ENCODE measurements at places on chromosomes 1 and 21.

DNA sequence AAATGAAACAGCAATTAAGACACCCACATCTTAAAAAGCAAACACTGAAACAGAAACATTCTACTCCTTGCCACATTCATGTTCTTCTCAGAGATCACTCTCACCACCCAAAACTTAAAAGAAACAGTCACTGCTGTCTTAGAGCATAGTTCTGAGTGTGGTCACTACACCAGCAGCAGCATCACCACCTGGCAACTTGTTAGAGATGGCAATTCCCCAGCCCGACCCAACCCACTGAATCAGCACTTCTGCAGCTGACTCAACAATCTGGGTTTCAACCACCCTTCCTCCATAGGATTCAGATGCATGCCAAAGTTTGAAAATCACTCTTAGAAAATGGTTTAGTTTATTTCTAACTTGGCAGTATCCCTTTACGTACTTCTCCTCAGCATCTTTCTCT lies 126.1 kb downstream of the CDC42BPA start:
- DNase-seq, result no peak

DNA sequence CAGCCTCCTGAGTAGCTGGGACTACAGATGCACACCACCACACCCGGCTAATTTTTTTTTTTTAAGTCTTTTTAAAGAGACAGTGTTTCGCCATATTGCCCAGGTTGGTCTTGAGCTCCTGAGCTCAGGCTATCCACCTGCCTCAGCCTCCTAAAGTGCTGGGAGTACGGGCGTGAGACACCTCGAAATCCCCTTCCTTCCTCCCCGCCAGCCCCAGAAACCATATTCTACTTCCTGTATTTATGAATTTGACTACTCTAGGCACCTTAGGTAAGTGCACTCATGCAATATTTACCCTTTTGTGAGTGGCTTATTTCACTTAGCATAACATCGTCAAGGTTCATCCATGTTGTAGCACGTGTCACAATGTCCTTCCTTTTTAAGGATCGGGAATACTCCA lies 6.9 kb upstream of the LRP8 start:
- DNase-seq, result no peak

DNA sequence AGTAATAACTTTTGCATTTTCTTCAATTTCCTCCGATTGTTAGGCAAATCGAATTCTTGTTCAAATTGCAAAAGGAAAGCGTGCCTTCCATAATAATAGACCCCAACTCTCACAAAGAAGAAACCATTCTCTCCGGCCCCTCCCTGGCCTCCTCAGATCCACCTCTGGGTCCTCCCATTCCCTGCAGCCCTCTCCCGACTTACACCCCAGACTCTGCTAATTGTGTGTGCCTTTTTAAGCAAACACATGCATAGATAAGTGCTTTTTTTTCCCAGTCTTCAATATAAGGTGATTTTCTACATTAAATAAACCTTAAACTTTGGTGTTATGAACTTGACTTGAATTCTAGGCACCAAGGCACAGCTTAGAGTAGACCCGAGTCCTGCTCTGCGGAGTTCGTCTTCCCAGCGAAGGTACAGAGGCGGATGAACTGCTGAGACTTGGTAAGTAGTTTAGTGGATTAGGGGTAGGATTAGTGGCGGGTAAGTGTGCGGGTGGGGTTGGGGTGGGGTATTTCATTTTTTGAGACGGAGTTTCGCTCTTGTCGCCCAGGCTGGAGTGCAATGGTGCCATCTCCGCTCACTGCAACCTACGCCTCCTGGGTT lies 1.5 kb downstream of the L1TD1 start:
- DNase-seq, result no peak

- no peak for DNase-seq
These were observed 7.1 kb upstream of the DIPK1A start for GRCh38 chr1:92968138-92969032.

DNA sequence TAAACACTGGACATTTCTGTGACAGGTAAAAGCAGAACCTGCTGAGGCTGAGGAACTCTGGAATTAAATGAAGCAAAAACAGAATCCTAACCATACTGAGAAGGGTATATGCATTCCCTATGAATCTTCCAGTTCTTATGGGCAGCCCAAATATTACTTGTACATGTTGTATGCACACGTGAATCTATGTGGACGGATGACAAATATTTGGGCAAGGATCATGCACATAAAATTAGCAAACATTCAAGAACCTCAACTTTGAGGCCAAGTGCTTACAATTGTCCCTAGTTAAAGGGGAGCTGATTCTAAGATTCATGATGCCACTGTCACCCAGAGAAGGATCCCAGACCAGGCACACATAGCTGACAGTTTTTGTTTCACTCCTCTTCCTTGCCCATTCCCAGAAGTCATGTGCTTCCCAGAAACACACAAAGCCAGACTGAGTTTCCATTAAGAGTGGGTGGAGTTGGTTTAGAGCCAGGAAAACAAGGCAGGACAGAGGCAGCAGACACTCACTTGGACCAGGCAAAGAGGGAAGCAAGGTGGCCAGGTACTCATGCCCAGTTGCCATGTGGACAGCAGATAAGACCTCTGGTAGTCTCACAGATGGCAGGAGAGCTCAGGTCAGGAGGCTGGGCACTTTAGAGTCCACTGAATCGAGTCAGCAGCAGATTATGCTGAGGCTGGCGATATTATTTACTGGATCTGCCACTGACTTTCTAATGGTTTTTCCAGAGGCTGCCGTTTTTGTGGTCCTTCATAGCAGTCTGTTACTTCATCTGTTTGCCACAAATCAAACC lies 25.6 kb downstream of the AK2 start:
- no peak for DNase-seq

GRCh38 chr1:234675572-234675971 lies 65.6 kb upstream of the IRF2BP2 start:
- no peak for DNase-seq

- no peak for DNase-seq
These were observed 38.2 kb downstream of the CDC14A start for GRCh38 chr1:100390531-100390930.

- DNase-seq, result no peak
These were observed 359.3 kb downstream of the ADGRL2 start for GRCh38 chr1:82160036-82160435.

GRCh38 chr1:20401405-20402010 lies 84.5 kb downstream of the CAMK2N1 start:
- no peak for DNase-seq

DNA sequence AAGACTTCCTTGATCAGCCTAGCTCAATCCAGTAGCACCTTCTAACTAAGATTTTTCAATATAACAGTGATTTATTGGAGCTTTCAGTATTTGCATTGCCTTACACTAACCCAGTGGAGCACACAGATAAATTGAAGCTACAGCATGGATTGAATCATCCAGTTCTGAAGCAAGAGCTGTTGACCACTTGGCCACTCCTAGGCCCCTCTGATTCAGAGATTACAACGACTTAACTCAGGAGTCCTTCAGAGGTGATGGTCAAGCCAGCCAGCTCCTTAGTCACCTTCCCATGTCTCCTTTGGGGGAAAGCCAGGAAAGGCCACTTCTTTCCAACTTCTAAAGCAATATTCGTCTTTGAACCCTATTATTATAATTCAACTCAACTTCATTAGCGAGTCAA lies 151.8 kb downstream of the TENT5C start:
- DNase-seq, result no peak

DNA sequence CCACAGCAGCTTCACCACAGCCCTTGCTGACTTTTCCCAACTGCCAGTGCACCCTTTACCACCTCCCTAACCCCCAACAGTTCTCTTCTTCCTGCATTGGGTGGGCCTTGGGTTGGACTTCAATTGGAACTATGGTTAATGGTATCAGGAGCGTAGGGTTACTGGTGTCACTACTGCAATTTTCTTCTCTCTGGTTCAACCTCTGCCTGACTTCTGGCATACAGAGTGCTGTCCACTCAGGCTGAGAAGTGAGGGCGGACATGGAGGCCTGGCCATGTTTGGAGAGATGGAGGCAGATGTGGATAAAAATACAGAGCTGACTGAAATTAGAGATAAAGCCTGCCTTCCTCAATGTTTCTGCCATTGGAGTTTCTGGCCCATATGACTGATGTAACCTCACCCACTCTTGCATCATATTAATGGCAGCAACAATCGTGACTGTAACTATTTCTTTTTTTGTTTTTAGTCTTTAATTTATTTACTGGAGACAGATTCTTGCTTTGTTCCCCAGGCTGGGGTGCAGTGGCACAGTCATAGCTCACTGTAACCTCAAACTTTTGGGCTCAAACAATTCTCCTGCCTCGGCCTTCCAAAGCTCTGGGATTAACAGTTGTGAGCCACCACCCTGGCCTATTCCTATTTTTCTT lies 87.8 kb downstream of the NAV1 start:
- no peak for DNase-seq

DNA sequence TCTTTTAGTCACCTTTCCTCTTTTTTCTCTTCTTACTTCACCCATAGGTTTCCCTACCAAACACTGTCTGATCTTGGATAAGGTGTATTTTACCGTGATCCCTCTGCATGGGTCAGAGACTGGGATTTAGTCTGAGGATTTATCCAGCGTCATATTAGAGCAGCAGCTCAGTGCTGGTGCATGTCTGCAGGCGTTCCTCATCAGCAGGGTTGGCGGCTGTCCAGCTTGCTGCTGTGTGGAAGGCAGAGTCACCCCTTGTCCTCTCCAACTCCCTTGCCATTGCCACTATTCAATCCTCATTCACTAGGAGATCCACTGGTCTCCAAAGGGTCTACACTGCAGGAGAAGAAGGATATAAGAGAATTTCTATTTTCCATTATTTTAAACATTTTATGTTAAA lies 7.3 kb upstream of the FAM78B start:
- no peak for DNase-seq

- DNase-seq, result no peak
These were observed 491.1 kb downstream of the KIF26B start for GRCh38 chr1:245645894-245646293.

DNA sequence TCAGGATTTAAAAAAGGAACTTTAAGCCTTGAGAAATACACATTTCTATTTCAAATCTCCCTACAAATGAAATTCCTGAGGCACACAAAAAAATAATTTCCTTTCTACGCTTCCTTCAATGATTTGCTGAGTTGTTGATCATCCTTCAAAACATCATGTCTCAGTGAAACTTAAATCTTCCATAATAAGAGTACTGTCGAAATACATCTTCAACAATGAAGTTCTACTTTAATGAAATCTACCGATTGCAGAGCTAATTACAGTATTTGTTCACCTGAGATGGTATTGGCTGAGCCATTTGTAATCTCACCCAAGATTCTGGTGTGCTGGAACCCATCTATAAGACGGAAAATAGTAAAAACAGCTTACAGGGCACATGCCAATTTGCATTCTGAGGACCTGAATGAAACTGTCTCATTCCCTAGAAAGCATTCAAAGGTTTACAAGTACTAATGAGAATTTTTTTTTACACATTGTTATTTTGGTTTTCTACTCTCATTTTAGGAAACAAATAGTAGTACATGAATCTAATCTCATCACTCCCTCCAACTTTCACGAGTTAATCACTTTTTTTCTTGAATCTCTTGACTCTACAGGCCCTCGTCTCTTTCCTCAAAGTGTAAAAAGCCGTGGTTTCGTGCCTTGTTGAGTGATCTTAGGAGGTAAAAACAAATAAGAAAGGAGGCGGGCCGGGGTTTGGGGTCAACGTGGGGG lies 1.1 kb downstream of the CHML start:
- DNase-seq, result no peak

DNA sequence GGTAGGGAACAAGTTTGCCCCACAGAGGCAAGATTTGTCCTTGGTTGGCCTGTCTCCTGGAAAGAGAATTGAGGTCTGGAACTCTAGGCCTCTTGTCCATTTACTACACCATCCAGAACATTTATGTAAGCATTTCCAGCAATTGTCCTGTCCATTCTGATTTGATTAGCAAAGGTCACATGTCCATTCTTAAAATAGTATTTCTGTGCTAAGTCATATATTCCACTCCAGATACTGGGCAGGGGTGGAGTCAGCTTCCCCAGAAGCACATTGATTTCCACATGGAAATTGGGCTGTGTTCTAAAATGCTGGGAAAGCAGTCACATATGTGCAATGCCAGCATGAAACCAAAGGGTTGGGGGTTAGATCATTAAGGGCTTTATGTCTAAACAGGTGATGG lies 21.5 kb upstream of the FMN2 start:
- DNase-seq, result no peak

- DNase-seq, result no peak
These were observed 14.5 kb upstream of the RBM15 start for GRCh38 chr1:110324667-110325066.

DNA sequence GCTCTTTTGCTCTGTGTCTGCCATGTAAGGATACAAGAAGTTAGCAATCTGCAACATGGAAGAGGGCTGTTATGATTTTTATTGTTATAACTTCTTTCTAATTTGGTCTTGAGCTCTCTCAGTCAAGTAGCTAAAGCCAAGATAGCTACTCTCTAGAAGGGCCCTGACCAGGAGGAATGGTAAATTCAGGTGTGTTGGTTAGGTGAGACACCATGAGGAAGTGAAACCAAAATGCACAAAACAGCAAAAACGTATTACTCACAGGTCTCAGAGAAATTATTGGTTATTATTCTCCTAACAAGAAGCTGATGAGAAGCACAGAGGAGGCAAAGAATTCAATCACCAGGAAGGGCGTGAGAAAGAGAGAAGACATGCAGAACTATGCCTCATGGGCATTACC lies 51.8 kb upstream of the INSL5 start:
- no peak for DNase-seq

DNA sequence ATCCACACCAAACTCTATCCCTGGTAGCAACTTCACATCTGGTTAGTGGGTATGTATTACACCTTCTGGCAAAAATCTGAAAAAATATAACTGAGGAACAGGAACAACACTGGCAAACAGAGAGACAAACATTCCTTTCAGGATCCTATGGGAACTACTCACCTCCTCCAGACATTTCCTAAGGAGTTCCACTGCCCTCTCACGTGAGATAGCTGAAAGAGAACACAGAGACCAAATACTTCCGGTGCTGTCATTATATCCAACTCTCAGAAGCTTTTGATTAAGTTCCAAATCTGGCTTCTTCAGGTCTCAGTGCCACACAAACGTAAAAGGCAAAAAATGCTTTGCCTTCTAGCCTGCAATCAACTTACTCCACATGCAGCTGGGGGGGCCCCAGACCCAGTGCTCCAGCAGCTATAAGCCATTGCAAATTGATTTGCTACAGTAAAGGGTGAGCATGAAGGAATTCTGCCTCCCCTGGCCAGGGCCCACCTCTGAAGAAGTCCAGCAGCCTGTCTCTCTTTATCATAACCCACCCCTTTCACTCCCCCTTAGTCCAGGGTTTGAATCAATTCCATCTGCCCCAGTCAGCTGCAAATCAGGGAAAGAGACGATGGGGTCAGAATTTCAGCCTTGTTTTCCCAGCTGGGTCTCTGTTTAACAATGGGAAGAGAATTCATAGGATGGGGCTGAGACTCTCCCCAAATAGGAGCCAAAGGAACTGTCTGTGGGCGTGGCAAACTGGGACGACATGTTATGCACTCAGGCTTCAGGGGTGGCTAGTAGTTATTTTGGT lies 32.2 kb downstream of the TFAP2E start:
- DNase-seq, result no peak

GRCh38 chr1:26288311-26288941 lies 8.5 kb downstream of the SH3BGRL3 start:
- no peak for DNase-seq

Data from NCI-H510A (cell line).